ENCODE measurements at places on chromosomes 6 and 20. TPM values are rescaled to one million over a fixed set of nuclear protein-coding genes. Genes with fewer than 3 reads are reported as not detected.

DNA sequence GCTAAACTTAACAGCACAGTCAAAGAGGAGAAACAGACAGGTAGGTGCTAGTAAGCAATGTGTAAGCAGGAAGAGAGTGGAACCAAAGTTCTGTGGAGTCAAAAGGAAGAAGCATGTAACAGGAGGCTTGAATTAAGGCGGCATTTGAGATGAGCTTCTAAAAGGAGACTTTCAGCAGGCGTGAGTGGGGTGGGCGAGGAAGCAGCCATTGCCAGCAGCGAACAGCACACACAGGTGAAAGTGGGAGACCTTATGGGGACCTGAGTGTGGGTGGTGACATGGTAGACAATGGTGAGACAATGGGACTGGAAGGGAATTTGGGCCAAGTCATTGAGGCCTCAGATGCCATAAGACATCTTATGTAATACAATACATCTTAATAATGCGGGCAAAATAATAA lies 195.0 kb downstream of the PAX1 start:
- DNase-seq = no peak

- no peak for DNase-seq
Measured at GRCh38 chr6:138000941-138001340, 106.3 kb downstream of the PERP start.

DNA sequence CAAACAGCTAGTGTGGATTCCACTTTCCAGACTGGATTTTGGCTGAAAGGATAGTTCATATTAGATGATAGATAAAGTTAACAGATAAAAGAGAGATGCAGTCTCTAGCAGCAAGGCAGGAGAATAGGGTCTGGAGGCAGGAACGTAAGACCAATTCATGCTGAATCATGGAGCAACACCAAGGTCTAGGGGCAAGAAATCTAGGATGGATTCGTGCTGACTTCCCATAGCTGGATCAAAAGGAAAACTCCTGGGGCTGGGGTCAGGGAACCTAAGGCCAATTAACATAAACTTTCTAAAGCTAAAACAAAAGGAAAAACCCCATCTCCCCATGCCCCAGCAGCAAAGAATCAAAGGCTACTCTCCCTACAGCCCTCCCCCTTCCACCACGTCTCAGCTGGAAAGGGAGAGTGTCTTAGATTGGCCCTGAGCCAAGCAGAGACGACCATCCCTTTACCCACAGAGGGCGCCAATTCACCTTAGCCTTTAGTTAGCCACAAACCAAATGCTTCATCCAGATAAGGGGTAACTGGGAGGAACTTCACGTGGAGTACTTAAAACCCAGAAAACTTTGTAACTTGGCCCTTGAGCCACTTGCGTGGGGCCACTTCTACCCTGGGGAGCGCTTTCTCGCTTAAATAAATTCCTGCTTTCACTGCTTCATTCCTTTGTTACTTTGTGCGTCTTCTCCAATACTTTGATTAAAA lies 7.6 kb downstream of the TREM1 start:
- peak; percentile 78 for DNase-seq

DNA sequence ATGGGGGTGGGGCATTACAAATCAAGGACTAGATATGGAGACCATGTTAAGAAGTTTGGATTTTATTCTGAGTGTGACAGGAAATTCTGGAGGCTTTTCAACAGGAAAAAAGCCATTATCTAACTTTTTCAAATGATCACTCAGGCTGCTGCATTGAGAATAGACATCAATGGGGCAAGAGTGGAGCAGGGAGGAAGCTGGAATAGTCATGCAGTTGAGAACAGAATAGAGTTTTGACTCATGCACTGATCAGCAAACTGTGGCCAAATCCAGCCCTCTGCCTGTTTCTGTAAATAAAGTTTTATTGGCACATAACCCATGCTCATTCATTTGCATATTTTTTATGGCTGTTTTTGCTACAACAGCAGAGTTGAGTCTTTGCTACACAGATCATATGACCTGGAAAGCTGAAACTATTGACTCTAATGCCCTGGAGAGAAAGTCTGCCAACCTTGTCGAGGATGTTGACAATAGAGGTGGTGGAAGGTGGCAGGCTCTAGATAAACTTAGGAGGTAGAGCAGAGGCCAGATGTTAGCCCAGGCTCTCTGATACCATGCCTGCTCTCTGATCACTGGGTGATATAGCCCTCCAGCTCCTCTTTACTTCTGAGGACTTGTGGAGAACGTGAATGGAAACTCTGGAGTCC lies 441.8 kb downstream of the PTPRT start:
- DNase-seq = no peak

GRCh38 chr6:57267586-57268293 lies 45.6 kb upstream of the RAB23 start:
- DNase-seq = peak; percentile 93

- DNase-seq = no peak
Measured at GRCh38 chr20:7841291-7841970, 98.8 kb downstream of the HAO1 start.

DNA sequence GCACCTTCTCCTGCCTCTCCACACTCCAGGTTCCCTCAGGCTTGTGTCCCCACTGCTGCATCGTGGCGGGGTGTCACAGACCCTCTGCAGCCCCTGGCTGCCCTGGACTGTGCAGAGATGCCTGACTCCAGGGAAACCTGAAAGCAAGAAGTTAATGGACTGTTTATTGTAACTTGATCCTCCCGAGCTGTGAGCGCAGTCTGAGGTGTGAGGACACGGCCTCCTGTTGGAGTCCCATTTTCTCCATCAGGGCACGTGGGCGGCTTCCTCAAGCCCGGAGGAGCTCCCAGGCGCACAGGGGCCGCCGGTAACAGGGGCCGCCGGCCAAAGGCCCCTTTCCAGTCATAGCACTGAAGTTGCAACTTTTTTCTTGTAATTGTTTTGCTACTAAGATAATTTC lies 16.9 kb downstream of the RBM38 start:
- DNase-seq = no peak

DNA sequence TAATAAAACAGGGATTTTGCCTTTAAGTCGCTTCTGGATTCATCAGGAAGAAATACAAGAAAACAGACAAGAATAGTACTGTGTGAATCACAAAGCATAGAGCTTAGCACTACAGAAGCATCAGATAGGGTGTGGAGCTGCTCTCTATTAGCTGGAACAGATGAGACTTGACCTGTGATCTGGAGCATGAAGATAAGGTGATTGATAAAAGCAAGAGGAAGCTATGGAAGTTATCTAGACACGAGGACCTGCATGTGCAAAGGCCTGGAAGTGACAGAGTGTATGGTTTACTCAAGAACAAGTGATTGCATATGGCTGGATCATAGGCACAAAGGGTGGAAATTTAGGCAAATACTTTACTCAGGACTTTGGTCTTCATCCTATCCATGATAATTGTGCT lies 112.9 kb upstream of the MLIP start:
- DNase-seq = no peak

GRCh38 chr6:24445704-24446103 lies 43.0 kb downstream of the MRS2 start:
- DNase-seq = no peak

GRCh38 chr6:33786736-33787135 lies 2.2 kb downstream of the LEMD2 start:
- no peak for DNase-seq

- no peak for DNase-seq
Measured at GRCh38 chr6:32844839-32845383, 1.1 kb upstream of the PSMB8 start.

GRCh38 chr20:56925831-56926170 lies 296.7 kb downstream of the TFAP2C start:
- no peak for DNase-seq

- no peak for DNase-seq
Measured at GRCh38 chr6:43801495-43802181, 31.6 kb downstream of the VEGFA start.

- DNase-seq = no peak
Measured at GRCh38 chr6:96227135-96227534, 211.4 kb downstream of the FUT9 start.

GRCh38 chr6:83872386-83873118 lies 13.1 kb downstream of the CYB5R4 start:
- peak; percentile 15 for DNase-seq

DNA sequence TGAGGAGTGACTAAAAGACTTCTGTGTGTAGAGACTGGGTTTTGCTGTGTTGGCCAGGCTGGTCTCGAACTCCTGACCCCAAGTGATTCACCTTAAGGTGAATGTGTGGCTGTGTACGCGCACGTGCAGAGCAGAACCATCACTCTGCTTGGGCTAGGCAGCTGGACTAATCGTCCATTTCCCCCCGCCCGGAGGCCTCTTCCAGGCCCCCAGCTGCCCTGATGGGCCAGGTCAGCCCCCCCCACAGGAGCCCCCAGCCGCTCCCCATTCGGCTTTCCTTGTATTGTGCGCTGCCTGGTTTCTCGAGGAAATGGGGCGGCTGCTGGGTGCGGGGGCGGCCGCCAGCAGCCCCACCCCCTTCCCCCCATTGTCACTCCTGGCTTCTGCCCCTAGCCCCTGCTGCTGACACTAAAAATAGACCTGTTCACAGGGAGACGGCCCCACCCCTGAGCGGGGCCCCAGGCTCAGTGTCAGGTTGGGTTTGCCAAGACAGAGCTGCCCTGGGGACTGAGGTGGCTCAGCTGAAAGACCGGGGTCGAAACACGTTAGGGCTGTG lies 24.6 kb upstream of the CSNK2A1 start:
- DNase-seq = no peak

GRCh38 chr6:130593200-130593599 lies 227.4 kb downstream of the TMEM200A start:
- no peak for DNase-seq

- peak; percentile 52 for DNase-seq
Measured at GRCh38 chr20:44431502-44432234, 44.0 kb upstream of the TTPAL start.

- DNase-seq = no peak
Measured at GRCh38 chr6:88919032-88919431, 44.4 kb downstream of the RNGTT start.

DNA sequence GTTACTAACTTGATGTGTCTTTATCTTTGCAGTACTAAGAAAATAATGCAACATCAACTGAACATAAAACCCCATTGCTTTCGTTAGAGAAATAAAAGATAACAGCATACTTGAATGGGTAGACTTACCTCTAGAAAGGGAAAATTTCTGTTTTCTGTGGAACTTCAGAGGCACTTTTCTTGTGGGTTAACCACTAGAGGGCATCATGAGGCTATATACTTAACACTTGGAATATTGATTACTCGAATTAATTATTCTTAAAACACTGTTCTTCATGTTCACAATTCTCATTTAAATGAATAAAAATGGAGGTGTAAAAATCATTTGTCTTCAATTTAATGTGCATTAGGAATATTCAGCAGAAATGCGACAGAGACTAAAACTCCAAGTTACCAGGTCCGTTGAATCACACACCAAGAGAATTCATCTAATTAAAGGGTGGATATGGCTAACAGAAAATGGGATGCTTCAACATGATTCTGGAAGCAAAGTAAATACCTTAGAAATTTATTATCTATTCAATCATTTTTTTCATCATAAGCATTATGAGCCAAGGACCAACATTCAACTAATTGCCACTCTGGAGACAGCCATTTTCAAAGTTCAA lies 330.8 kb upstream of the PREP start:
- peak; percentile 18 for DNase-seq

DNA sequence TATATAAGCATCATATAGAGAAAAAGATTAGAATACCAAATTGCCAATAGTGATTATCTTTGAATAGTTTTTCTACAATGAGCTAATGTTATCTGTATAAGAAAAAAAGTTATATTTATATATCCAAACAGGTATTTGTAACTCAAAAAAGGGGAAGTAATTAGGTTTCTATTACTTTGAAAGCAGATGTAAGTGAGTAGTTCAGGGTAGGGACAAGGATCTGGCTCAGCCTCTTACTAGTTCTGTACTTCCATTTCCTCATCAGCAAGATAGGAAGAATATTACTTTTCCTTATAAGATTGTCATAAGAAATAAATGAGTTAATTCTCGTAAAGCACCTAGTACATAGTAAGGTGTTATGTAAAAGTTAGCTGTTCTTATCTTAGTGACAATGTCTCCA lies 32.2 kb downstream of the AHI1 start:
- DNase-seq = no peak

DNA sequence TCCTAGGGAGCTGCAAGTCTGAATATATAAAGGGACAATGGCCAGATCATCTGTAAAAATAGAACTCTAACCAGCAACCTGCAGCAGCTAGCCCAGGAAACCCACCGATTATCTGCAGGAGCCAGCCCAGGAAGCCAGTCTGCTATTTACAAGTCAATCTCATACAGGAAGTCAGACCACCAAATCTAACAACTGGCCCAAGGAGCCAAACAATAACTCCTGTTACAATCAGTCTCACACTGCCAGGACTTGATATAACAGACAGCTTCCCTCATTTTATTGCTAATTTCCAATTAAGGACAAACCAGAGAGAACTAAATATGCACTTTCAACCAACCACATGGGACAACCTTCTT lies 14.4 kb upstream of the RIN2 start:
- no peak for DNase-seq

DNA sequence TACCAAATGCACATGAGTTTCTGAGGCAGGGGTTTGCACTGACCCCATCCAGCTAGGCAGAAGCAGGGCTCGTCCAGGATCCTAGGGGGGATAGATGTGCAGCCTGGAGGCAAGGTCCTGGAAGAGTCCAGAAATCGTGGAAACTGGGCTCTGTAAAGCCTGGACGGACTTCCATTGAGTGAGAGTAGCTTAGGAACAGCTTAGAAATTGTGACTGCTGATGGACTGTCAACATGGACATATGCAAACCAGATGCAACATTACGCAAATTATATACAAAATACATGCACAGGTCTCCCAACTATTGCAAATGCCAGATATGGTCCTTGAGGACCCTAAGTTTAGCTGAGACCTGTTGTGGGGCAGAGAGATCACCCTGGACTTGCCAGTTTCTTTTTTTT lies 4.8 kb upstream of the EMILIN3 start:
- DNase-seq = no peak

- DNase-seq = no peak
Measured at GRCh38 chr20:2002365-2002764, 8.5 kb upstream of the PDYN start.

- DNase-seq = peak; percentile 46
Measured at GRCh38 chr20:11230999-11231398, 557.2 kb upstream of the JAG1 start.

The RTF2 gene
- total RNA-seq = 87.3 TPM

The CST2 gene
- not detected for total RNA-seq

The THBD gene
- 5.1 TPM for total RNA-seq

The ARMC2 gene
- 4.0 TPM for total RNA-seq

The PRR18 gene
- total RNA-seq = not detected

The CASS4 gene
- total RNA-seq = 0.17 TPM

The GSTA3 gene
- total RNA-seq = not detected

The NAPB gene
- total RNA-seq = 5.6 TPM

The SLC12A5 gene
- total RNA-seq = not detected

The ENPP5 gene
- 2.5 TPM for total RNA-seq

The SCRT2 gene
- total RNA-seq = not detected

The SIRPD gene
- total RNA-seq = not detected

The PROKR2 gene
- total RNA-seq = not detected

The PHF3 gene
- total RNA-seq = 60.5 TPM

The NR2E1 gene
- 2.1 TPM for total RNA-seq

The SF3B5 gene
- 200 TPM for total RNA-seq

The MUC21 gene
- total RNA-seq = not detected

The LZTS3 gene
- total RNA-seq = 3.2 TPM

The RAET1L gene
- total RNA-seq = 0.36 TPM

The RIPOR3 gene
- total RNA-seq = 0.27 TPM

The VWA7 gene
- total RNA-seq = 0.34 TPM

Measured in Daoy (cell line).